ENCODE measurements at places on chromosomes 4 and X. TPM values are rescaled to one million over a fixed set of nuclear protein-coding genes. Genes with fewer than 3 reads are reported as not detected.

DRP2 gene
- 0.15 TPM for total RNA-seq

DIPK2B gene
- total RNA-seq: 154 TPM

MAGEC2 gene
- not detected for total RNA-seq

QRFPR gene
- 1.6 TPM for total RNA-seq

CXCL10 gene
- total RNA-seq: 3.6 TPM

MAD2L1 gene
- 27.3 TPM for total RNA-seq

AP1S2 gene
- 93.1 TPM for total RNA-seq

MAGEE2 gene
- total RNA-seq: not detected

COL4A5 gene
- total RNA-seq: 18.1 TPM

TCEAL1 gene
- 29.7 TPM for total RNA-seq

CFAP99 gene
- not detected for total RNA-seq

NEUROG2 gene
- not detected for total RNA-seq

SPANXA1 gene
- not detected for total RNA-seq

HPGDS gene
- not detected for total RNA-seq

MAGEE1 gene
- total RNA-seq: 0.25 TPM

ARR3 gene
- not detected for total RNA-seq

SAGE1 gene
- total RNA-seq: not detected

AIMP1 gene
- 29.9 TPM for total RNA-seq

PAGE4 gene
- total RNA-seq: not detected

COL4A6 gene
- 1.1 TPM for total RNA-seq

HUWE1 gene
- 80.9 TPM for total RNA-seq

MAGEA12 gene
- total RNA-seq: not detected

SLITRK4 gene
- total RNA-seq: 6.7 TPM

DKK2 gene
- not detected for total RNA-seq

VCX3B gene
- total RNA-seq: not detected

GAGE13 gene
- not detected for total RNA-seq

SPACA5 gene
- total RNA-seq: not detected

CCKAR gene
- total RNA-seq: not detected

ARSJ gene
- total RNA-seq: 27.6 TPM

IQCM gene
- not detected for total RNA-seq

OPHN1 gene
- 4.3 TPM for total RNA-seq

SPOCK3 gene
- not detected for total RNA-seq

PNMA3 gene
- total RNA-seq: not detected

SLC2A9 gene
- total RNA-seq: 2.5 TPM

LPAR4 gene
- 0.30 TPM for total RNA-seq

SMIM20 gene
- 25.6 TPM for total RNA-seq

POF1B gene
- total RNA-seq: 0.84 TPM

SOWAHD gene
- not detected for total RNA-seq

CSN1S1 gene
- total RNA-seq: not detected
